ENCODE measurements at places on chromosomes 12 and 14.

DNA sequence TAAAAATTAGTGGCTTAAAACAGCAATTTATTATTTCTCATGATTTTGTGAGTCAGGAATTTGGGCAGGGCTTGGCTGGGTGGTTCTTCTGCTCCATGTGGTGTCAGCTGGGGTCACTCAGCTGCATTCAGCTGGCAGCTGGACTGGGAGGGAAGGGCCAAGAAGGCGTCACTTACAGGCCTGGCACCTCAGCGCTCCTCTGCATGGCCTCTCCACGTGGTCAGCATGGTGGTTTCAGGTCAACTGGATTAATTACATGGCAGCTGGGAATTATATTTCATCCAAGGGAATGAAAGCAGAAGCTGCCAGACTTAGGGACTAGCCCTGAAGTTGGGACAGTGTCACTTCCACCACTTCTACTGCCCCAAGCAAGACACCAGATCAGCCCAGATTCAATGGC lies 27.5 kb upstream of the IRF2BPL start:
- no peak for DNase-seq

GRCh38 chr14:22131749-22132476 lies 457.1 kb downstream of the DAD1 start:
- no peak for DNase-seq

- no peak for DNase-seq
Measured at GRCh38 chr12:44384136-44384535, 492.0 kb downstream of the NELL2 start.

GRCh38 chr14:105303949-105304348 lies 3.1 kb upstream of the BRF1 start:
- DNase-seq: no peak

DNA sequence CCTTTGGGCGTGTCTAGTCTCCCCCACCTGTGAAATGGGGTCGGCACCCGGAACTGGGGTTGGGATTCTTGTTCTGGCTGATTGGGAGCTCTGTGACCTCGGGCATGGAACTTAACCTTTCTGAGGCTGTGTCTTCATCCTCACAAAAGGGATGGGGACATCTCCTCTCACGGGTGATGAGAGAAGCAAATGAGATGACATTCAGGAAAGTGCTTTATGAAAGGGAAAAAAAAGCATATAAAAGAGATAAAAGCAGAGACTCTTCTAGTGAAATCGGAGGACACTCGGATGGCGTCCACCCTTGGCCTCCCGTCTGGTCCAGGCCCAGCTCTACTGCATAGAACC lies 98.9 kb downstream of the LRRC74A start:
- DNase-seq: no peak

GRCh38 chr12:69676257-69677012 lies 22.7 kb downstream of the BEST3 start:
- no peak for DNase-seq

DNA sequence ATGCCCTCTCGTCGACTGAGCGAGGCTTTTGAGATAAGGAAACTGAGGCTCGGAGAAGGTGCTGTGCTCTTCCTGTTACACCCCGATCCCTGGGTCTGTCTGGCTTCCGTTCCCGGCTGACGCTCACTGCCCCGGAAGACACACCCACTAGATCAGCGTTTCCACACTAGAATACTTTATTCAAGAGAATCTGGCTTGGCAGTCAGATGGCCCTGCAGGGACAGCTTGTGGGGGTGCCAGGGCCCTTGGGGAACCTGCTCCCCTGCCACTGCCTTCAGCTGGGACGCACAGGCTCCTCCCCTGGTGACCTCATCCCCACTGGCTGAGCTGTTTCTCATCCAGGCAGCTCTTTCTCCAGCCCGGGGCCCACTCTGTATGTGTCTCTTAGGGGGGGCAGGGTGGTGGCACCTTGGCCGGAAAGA lies 13.7 kb downstream of the PGF start:
- DNase-seq: no peak

DNA sequence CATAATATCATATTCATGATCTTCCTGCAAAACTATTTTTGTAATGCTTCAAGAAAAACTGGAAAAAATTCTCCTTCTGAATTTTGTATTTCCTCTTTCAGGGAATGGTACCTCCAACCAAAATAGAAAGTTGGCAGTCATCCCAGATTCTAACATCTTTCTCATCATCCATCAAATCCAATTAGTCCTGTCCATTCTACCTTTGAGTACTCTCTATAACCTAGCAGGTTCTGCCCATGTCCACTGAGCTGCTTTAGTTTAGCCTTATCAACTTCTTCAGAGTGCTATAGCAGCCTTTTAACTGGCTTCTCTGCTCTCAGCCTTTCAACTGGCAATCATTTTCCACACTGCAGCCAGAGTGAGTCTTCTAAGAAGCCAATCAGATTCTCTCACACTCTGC lies 236.2 kb downstream of the AKAP6 start:
- DNase-seq: no peak

DNA sequence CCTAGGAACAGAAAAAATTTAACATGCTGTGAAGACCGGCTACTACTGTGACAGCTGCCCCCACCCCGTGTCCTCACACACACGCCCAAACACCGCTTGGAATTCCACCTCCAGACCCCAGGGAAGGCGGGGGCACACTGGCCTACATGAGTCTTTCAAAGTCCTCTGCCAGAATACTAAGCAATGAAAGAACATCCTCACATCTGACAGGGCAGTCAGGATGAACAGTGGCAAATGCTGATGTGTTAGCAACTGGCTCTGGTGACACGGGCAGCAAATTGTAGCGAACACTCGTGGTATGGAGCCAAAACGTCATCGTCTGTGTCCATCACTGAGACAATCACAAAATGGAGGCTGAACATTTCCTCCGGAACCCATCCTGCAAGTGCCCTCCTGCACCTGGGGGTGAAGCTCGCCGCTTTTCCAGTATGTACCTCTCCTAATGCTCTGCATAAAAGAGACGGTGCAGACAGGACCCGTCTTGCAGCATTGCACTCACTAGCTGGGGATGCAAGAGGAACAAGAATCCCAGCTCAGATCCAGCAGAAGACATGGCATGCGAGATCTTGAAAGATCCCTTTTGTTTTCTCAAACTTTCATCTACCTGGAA lies 94.8 kb downstream of the BCL11B start:
- no peak for DNase-seq

DNA sequence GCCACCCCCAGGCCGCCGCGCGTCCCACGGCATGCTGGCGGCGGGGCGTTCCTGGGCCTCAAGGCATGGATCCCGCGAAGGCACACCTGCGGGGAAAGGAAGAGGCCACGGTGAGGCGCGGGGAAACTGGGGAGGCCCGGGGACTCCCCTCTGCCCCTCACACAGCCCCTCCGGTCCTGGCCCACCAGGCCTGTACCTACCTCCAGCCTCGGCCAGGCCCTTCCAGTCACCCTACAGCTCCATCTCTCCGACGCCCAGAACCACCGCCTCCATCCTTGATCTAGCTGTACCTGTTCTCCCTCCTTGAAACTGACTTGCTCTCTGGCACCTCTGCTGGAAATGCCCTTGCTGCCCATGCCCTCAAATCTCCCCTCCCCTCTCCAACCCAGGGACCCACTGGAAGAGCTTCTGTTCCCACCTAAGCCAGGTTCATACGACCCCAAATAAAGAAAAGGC lies 1.7 kb downstream of the ANKRD9 start:
- no peak for DNase-seq

DNA sequence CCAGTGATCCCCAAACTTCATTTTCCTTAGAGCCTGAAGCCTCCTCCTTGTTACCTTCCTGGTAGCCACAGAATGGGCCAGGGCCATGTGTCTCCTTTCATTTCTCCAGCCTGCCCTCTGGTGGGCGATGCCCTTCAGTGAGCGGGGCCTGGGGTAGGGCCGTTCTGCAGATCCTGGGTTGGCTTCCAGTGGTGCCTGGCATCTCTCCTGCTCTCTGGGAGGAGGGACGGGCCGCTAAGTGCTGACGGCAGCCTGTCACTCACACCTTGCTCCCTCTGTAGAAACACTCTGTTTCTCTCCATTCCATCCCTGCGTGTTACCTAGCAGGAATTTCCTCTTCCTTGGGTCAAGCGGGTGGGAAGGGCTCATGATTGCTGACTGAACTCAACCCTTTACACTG lies 232.1 kb downstream of the CACNA1C start:
- DNase-seq: no peak

- DNase-seq: no peak
Measured at GRCh38 chr12:76374386-76375020, 26.3 kb upstream of the BBS10 start.

GRCh38 chr14:67514650-67515385 lies 18.3 kb upstream of the PLEKHH1 start:
- DNase-seq: no peak

GRCh38 chr12:5173511-5174011 lies 129.9 kb downstream of the KCNA5 start:
- no peak for DNase-seq

DNA sequence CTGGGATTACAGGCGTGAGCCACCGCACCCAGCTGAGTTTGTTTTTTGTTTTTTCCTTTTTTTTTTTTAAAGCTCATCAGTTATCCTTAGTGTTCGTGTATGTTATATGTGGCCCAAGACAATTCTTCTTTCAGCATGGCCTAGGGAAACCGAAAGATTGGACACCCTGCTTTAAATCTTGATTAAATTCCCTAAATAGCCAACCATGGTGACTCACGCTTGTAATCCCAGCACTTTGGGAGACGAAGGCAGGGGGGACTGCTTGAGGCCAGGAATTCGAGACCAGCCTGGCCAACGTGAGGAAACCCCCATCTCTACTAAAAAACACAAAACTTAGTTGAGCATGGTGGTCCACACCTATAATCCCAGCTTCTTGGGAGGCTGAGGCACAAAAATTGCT lies 131.1 kb downstream of the MED13L start:
- DNase-seq: no peak

DNA sequence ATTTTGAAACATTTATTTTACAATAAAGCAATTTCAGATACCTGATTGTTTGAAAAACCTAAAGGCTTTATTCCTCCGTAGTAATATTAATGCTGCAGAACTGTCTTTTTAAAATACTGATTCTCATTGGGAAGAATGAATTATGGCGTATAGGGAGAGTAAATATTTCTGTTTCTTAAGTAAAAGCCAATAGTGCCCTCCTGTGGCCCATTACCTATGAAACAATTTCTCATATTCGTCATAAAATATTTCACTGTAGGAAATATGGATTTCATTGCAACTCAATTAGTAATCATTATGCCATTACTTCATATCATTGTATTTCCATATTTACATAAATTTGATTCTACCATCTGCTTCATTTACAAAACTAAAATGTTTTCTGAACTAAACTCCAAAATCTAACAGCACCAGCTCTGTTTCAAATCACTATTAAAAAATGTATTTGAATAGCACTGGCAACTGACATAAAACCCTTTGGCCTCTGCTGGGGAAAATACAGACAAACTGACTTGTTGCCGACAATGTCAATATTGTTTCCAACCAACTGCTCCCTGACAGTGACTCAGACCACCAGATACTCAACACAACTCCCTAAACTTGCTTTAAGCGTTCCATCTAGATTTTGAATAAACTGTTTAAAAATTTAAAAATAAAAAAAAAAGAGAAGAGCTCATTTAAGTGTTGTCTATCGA lies 290.3 kb downstream of the NAV3 start:
- no peak for DNase-seq

GRCh38 chr14:100679707-100680438 lies 46.8 kb upstream of the DLK1 start:
- no peak for DNase-seq

- no peak for DNase-seq
Measured at GRCh38 chr14:85558505-85558904, 28.6 kb downstream of the FLRT2 start.

GRCh38 chr14:42778984-42779383 lies 1172.3 kb downstream of the LRFN5 start:
- DNase-seq: no peak

DNA sequence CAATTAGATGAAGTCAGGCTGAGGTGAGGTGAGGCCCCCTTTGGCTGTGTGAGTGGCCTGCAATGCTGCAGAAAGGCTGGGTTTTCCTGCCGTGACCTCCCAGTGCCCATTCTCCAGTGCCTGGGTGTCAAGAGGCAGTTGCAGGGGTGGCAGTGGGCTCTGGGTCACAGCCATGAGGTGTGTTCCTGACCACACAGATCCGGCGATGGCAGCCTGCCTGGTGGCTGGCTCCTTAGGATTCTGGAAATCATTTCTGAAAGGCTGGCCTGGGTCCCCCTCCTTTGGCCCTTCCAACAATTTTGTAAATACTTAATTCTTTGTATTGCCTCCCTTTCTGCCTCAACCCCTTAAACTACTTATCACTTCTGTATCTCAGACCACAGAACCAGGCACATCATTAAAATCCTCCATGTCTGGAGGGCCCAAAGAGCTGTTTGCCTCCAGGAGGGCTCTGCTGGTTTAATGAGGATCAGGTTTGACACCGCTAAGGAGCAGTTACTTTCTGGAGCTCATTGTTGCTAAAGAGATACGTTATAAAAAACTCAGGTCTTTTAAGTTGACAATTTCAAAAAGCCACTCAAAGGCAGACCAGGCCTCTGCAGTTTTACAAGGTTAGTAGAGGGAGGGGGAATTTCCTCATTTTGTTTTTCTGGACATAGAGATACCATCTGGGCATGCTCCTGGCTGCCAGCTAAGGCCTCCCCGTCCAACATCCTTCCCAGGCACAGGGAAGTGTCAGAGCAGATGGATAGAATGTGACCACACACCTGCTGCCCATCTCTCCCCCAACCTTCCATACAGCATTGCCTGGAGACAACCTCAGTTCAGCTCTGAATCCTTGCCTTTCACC lies 204.4 kb downstream of the FOXN3 start:
- no peak for DNase-seq

- DNase-seq: no peak
Measured at GRCh38 chr14:64983439-64984310, 3.0 kb upstream of the FNTB start.

- DNase-seq: no peak
Measured at GRCh38 chr12:128813883-128814282, 9.9 kb downstream of the SLC15A4 start.

DNA sequence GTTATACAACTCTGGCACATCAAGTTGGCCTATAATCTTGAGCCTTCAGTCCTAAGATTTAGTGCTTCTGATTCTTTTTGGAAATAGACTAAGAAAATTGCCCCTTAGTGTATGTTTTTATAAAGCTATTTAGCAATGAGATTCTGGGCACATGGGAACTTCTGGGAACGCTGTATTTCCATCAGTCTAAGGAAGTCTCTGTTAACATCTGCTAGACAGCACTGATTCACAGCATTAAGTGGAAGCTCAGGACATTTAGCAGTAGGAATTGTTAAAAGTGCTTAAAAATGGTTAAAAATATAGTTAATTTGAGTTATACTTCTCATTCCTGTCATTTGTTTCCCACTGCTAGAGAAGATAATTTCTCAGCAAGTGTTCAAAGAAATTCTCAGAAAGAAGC lies 579.1 kb downstream of the SLC16A7 start:
- DNase-seq: no peak

DNA sequence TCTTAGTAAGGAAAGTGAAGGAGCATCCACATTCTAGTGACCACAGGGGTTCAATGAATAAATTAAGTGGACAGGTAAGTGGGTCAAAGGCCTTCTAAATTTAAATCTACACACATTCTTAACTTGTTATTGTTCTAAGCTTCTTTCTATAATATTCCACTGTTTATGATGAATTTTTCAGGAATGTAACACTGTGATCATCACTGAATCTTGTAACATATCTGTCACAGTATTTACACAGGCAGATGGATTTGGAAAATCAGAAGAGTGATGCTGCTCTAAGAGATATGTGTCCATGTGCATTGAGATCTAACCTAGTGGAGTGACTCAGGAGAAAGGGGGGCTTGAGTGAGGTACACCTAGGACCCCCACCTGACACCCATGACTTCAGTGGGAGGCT lies 115.4 kb upstream of the OVCH1 start:
- DNase-seq: no peak

All from stimulated activated CD8-positive, alpha-beta memory T cell treated with anti-CD3 and anti-CD28 coated beads, Interleukin-2, amount 100 ng/mL, for 1 hour (primary cell).